Esophagus mucosa (tissue), 1 donor: ENCODE measurements at places on chromosomes 1 and 21. TPM values are rescaled to one million over a fixed set of nuclear protein-coding genes. Genes with fewer than 3 reads are reported as not detected.

The CYYR1 gene
- total RNA-seq, result 4.6 TPM

The KCNJ15 gene
- 15.5 TPM for total RNA-seq

The SLC6A9 gene
- 46.7 TPM for total RNA-seq

The TMEM269 gene
- 0.08 TPM for total RNA-seq

GRCh38 chr1:158003406-158003800, 10.0 kb downstream of the KIRREL1 start:
- no peak for ATAC-seq

- peak; percentile 63 for ATAC-seq
Observed at GRCh38 chr1:59928996-59929395, 2.4 kb upstream of the CYP2J2 start.

DNA sequence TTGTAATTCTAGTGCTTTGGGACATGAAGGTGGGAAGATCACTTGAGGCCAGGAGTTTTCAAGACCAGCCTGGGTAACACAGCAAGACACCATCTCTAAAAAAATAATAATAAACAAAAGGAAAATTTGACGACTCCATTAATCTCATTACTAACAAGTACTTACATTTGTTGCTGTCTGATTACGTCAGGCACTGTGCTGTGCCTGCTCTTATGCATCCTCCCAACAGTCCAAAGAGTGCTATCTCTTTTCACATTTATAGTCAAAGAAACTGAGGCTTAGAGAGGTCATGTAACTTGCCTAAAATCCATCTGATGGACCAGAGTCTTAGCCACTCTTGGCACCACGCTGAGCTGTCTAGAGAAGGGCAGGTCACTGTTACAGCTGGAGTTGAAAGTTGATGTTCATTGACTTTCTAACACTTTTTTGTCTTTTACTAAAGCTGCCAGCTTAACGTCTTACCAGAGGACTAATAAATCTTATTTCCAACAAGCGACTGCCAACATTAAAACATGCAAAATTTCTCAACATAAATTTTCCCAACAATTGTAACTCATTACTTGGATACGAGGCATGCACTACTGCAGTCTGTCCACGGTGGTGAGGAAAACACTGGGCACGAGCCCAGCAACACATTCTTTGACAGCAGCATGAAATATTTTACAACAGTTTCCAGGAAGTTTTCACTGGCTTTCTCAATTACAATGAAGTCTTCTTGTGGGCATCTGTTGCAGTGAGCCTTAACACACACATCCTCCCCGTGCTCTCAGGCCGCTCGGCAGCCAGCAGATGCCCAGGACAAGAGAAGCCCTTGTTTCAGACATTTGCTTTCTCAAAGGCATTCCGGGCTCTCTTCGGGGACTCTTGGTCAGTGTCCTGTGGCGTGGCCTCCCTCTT, 262.9 kb upstream of the PROX1 start:
- no peak for ATAC-seq

DNA sequence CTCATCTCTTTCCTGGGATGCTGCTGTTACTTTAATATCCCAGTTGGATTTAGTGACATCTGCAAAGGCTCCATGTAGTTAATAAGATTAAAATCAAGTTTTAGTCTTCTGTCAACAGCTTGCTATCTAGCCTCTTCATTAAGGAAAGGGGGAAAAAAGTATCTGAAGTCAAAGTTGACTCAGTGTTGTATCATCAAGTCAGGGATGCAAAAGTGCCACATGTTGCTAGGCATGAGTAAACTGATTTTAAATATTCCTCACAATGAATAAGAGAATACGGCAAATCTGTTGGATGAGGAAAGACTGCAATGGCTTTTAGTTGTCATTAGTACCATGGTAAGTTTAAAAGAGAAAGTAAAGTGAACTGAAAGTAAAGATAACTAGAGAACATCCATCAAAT, 383.2 kb upstream of the ZRANB2 start:
- no peak for ATAC-seq

GRCh38 chr1:231527586-231528171, 790 bp upstream of the TSNAX start:
- peak; percentile 7 for ATAC-seq

- no peak for ATAC-seq
Observed at GRCh38 chr1:8495928-8496401, 178.1 kb downstream of the SLC45A1 start.

- no peak for ATAC-seq
Observed at GRCh38 chr1:23037081-23037740, 17.9 kb downstream of the KDM1A start.
